Cardiac muscle cell (in vitro differentiated cells and primary cell): ENCODE measurements at places on chromosomes 16 and 17. TPM values are rescaled to one million over a fixed set of nuclear protein-coding genes. Genes with fewer than 3 reads are reported as not detected.

NLGN2 gene
- 14.8 and 26.3 TPM in 2 replicates for total RNA-seq

TBX2 gene
- 228 and 273 TPM in 2 replicates for total RNA-seq

LGALS9B gene
- not detected in 2 replicates for total RNA-seq

ARHGDIG gene
- total RNA-seq, result 5.8 and 6.5 TPM in 2 replicates

ADAMTS18 gene
- total RNA-seq, result 0.06 and 0.67 TPM in 2 replicates

STAT5A gene
- 6.8 and 12.2 TPM in 2 replicates for total RNA-seq

RAB34 gene
- total RNA-seq, result 256 and 276 TPM in 2 replicates

TPSD1 gene
- not detected in 2 replicates for total RNA-seq

MYL4 gene
- 2,925 and 5,217 TPM in 2 replicates for total RNA-seq

PLA2G10 gene
- total RNA-seq, result 0.18 TPM in 1 of 2 replicates, not detected in the other

CCL2 gene
- 0.46 and 0.54 TPM in 2 replicates for total RNA-seq

PRR35 gene
- total RNA-seq, result 0.14 and 0.66 TPM in 2 replicates

ENGASE gene
- 29.5 and 69.8 TPM in 2 replicates for total RNA-seq

REXO5 gene
- total RNA-seq, result 5.1 and 22.5 TPM in 2 replicates

SLC16A11 gene
- total RNA-seq, result 0.39 and 1.1 TPM in 2 replicates

C16orf54 gene
- not detected in 2 replicates for total RNA-seq

OR2C1 gene
- total RNA-seq, result 1.1 TPM in 1 of 2 replicates, not detected in the other

GRIN2C gene
- total RNA-seq, result 0.95 and 6.1 TPM in 2 replicates

EPOP gene
- total RNA-seq, result 13.4 and 13.9 TPM in 2 replicates

KRT40 gene
- total RNA-seq, result not detected in 2 replicates

FOXN1 gene
- total RNA-seq, result 0.06 and 0.18 TPM in 2 replicates

SLC46A1 gene
- total RNA-seq, result 10.5 and 11.6 TPM in 2 replicates

TEKT1 gene
- 0.28 TPM in 1 of 2 replicates, not detected in the other for total RNA-seq

RUNDC3A gene
- total RNA-seq, result 2.3 and 5.8 TPM in 2 replicates

ACSM2A gene
- not detected in 2 replicates for total RNA-seq
